Upper lobe of right lung (tissue), 1 donor: ENCODE measurements at places on chromosomes 5 and 9. TPM values are rescaled to one million over a fixed set of nuclear protein-coding genes. Genes with fewer than 3 reads are reported as not detected.
A peak's percentile ranks its signal among the peaks of the same experiment; 100 is the strongest.

GRCh38 chr5:173217626-173218397, 17.2 kb downstream of the NKX2-5 start:
- peak; percentile 39 for DNase-seq

- DNase-seq: no peak
Measured at GRCh38 chr5:60453186-60453976, 246.6 kb downstream of the DEPDC1B start.

- no peak for DNase-seq
Measured at GRCh38 chr5:61823781-61824180, 482.2 kb upstream of the KIF2A start.

DNA sequence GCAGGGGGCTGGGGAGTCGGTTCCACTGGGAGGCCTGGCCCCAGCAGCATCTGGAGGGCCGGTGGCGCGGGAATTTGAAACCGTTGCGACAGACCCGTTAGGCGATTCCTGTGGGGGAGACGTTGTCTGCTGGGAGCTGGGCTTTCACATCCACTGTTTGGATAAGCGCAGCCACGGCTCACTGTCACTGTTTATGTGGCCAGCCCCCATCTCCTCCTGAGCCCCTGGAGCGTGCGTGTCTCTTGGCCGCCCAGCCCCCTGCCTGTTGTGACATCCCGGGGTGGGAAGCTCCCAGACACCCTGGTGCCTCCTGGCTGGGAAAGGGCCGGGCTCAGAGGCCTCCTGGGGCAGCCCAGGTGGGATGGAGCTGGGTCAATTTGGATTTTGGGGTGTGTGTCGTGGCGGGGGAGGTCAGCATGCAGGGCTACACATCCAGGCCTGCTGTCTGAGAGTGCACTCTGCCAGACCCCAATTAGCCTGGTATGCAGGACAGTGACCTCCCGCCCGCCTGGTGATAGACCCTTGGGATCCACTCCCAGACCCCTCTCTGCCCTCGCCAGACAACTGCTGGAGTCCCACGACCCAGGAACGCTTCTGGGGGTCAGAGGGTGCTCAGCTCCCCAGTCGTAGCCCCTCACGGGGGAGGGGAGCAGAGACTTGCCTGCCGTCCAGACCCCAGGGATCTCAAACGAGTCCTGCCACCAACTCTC, 62.0 kb upstream of the RNU6ATAC start:
- DNase-seq: no peak

DNA sequence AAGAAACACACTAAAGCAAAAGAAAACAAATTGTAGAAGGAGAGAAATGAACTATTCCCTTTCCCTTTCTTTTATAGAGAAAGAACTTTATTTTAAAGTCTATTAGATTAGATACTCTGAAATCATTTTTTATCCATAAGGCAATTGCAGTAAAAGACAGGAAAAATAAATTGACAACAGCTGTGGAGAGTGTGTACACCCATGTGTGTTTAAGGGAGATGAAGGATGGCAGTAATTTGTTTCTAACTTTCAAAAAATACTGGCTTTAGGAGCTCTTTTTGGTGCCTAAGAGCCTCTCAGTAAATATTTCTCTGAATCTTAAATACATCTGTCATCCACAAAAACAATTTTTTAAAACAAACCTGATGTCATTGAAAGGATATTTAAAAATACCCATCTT, 18.3 kb upstream of the ARL14EPL start:
- no peak for DNase-seq

- no peak for DNase-seq
Measured at GRCh38 chr5:24141046-24141445, 503.7 kb downstream of the CDH10 start.

- no peak for DNase-seq
Measured at GRCh38 chr5:60369391-60369790, 330.6 kb downstream of the DEPDC1B start.

GRCh38 chr9:89608641-89609335, 4.0 kb downstream of the GADD45G start:
- peak; percentile 5 for DNase-seq

DNA sequence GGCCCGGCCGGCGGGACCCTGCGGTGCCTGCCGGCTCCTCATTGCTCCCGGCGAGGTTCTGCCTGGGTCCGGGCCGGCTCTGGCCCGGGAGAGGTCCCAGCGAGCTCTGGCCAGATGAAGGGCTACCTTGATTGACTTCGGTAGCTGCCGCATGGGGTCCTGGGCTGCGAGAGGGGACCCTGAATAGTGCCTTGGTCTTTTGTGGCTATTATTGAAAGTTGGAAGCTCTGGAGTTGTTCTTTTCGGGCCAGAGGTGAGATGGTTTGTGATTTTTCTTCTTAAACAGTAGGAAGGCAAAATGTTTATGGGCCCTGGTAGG, 635 bp downstream of the NAA35 start:
- DNase-seq: no peak

GRCh38 chr5:132070460-132071337, 2.9 kb upstream of the CSF2 start:
- DNase-seq: no peak

DNA sequence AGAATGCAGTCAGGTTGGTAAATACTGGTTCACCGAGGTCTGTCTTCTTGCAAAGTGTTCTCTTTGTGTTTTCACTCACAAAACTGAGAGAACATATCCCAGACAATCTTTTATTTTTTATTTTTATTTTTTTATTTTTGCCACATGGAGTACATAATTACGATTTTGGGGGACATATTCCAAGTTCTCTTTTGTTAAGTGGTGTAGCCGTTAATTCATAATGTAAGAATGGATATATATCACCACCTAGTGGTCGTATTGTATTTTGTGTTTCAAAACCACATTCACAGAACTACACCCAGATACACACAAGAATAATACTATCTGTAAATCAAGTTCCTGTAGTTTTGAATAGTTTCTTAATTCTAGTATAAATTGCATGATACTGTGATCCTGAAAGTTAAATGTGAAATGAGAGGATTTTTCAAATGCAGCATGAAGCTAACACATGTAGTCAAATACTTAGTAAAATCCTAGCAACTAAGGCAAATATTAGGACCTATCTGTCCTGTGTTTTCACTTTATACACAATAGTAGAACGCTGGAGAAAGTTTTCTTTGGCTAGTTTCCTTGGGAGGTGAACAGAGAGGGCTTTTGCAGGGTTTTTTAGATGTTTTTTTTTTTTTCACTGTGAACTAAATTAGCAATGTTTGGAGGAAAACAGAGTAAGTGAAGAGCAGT, 92.7 kb downstream of the VCAN start:
- DNase-seq: no peak

GRCh38 chr9:100082782-100083181, 16.0 kb downstream of the ERP44 start:
- no peak for DNase-seq

DNA sequence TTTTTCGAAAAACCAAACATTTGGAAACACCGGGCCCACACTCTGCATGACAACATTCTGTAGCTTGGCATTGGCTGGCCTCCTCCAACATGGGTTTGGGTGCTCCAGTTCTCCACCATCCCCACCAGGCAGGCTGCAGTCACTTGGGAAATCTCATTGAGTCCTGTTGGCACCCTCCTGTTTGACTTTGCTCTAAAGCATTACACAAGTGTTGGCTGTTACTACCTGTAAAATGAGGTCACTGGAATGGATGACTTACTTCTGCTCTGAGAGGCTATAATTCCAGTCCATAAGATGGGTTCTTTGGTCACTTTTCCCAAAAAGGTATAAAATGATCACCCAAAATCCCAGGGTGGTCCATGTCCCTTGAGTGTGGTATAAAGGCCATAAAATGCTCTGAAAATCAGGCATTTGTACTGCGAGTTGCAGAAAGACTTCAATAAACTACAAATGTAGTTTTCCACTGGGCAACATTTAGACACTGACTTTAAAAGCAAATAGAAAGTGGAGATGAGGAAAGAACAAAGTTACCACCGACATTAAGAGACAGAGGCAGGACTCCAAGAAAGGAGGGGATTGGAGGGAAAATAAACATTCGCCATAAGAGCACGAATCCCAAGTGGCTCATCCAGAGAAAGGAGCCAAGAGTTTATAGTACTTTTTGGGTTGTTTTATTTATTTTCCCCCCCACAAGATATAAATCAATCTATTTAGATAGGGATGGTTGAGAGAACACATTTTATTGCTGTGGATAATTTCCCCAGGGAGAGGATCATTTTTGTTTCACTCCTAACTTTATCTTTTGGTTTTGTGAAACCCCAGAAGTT, 295.1 kb downstream of the TLE1 start:
- DNase-seq: no peak

Gene FRRS1L
- total RNA-seq: 0.09 TPM

Gene DND1
- 0.84 TPM for total RNA-seq

Gene RORB
- total RNA-seq: 2.1 TPM

Gene C1QTNF2
- total RNA-seq: 2.2 TPM

Gene SHOC1
- not detected for total RNA-seq

Gene CDH9
- total RNA-seq: not detected

Gene FAM200C
- total RNA-seq: 2.8 TPM
